Stimulated activated CD4-positive, alpha-beta T cell treated with anti-CD3 and anti-CD28 coated beads, Interleukin-15, amount 100 ng/mL, for 1 hour (primary cell): ENCODE measurements at places on chromosomes 4 and X.

DNA sequence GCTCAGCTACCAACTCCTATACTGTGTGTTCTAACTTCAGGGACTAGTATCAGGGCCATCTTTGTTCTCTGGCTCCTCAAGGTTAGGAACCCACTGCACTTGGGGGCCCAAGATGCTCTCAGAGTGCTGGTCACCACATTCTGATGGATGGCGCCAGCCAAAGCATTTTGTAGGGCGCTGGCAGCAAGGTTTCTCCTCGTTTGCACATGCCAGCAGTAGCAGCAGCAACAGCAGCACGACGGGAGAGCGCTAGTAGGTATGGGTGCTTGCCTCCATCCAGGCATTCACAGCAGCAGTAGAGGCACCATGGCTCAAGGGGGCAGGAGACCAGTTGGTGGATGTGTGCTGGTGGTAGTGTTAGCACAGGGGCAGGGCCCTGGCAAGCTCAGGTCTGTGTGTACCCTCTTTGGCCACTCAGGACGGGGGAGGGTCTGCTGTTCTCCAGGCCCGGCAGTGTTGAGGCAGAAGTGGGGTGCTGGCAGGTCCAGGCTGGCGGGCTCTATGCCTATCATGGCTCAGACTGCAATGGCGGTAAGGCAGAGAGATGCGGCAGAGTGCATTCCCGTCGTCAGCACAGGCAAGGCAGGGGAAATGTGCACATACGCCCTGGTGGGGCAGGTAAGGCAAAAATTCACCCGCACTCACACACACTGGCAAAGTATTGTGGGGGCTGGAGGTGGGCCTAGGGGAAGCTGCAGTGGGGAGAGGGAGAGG is 56.6 kb downstream of the SERPINA7 start:
- no peak for DNase-seq

GRCh38 chrX:7154041-7154597 is 6.2 kb upstream of the PUDP start:
- DNase-seq, result no peak

- DNase-seq, result no peak
Observed at GRCh38 chr4:76341063-76341462, 34.5 kb downstream of the STBD1 start.

DNA sequence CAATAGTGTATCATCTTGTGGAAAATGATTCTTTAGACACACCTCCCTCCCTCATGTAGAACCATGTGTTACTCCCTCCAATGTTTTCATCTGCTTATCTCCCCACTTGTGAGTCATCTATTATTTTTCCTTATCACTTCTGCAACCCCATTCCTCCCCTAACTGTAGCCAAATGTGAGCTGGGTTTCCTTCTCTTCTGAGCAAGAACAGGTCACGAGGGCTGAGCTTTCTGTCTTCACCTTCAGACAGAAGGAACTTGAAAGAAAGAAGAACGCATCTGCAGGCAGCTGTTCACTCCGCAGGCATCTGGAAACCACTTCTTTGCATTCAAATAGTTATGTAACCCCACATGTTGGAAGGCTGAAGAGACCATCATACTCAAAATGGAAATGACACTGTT is 1.8 kb downstream of the PPP1R2C start:
- no peak for DNase-seq

GRCh38 chr4:66804979-66805378 is 740.3 kb downstream of the CENPC start:
- DNase-seq, result no peak

DNA sequence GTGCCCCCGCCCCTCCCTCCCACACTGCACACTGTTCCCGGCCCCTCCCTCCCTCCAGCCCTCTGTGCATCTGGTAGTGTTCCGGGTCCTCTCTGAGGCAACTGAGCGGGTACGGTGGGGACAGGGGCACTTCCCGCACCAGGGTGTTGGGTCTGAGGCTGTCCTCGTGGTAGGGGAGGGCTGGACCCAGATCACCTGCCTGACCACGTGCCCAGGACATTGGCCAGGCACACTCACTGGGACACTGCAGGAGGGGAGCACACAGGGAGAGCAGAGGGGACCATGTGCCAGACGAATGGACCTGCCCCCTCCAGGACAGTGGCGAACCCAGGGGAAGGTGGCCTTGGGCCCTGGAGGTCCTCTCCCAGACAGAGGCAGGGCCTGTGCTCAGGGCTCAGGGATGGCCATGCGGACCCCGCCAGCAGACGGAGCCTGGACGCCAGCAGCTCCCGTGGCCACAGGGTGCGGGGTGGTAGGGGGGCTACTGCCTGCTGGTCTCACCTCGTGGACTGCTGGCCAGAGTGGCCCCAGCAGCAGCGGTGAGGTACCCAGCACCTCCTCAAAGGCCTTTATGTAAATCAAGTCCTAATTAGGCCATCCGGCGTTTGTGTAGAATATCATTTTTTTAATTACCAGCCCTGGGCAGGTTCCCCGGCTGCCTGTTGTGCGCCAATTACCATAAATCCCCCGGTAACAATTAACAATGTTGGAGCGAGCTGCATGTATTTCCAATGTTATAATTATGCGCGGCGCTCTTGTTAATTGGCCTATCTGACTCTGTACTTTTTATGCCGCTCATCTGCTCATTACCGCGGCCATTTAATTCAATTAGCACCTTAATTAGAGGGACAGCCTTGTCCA is 106.9 kb downstream of the FAM53A start:
- no peak for DNase-seq
